NCI-H2081 treated with DMSO at 0.1 percent for 48 hours (cell line): ENCODE measurements at places on chromosomes 2 and 18.

- no peak for DNase-seq
These were observed 112.1 kb downstream of the NFATC1 start for GRCh38 chr18:79507546-79508480.

- DNase-seq: no peak
These were observed 141.9 kb downstream of the RHBDD1 start for GRCh38 chr2:226977775-226978190.

DNA sequence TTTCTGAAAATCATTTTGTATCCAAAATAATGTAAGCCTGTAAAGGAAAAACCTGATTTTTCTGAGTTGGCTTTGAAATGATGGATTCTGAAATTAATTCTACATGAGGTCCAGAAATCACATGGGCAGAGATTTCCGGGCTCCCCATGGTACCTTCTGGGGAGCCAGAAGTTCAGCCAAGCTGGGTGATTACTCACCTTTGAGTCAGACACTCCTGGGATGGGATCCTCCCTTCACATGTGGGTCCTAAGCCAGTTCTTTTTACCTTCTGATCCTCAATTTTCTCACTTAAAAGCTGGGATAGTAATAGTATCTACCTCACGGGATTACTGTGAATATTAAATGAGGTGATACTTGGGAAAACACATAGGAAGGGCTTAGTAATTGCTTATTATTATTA, 179.8 kb upstream of the EPAS1 start:
- DNase-seq: no peak

GRCh38 chr2:98459496-98460175, 15.0 kb downstream of the INPP4A start:
- DNase-seq: no peak

DNA sequence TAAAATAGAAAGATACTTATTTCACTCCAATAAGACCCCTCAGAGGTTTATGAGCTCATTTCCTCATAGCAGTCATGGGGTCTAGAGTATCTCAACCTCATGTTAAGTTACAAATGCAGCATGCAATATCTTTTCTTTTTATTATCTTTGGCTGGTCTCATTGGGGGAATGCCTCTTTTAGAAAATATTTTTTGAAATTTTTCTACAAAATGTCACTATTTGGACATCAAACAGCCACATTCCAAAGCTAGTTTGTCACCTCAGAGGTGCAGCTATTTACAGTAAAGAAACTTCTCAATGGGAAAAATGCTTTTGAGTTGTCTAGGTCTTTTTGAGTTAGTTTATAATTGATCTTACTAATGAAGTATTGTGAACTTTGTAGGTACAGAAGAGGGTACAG, 370.7 kb upstream of the LRATD1 start:
- DNase-seq: no peak

GRCh38 chr2:54394392-54394791, 61.7 kb upstream of the SPTBN1 start:
- no peak for DNase-seq

GRCh38 chr2:123659120-123659519, 366.0 kb upstream of the CNTNAP5 start:
- DNase-seq: no peak

- DNase-seq: no peak
These were observed 15.4 kb upstream of the TET3 start for GRCh38 chr2:73969356-73969755.

GRCh38 chr2:31067259-31067658, 71.0 kb downstream of the GALNT14 start:
- DNase-seq: no peak

GRCh38 chr2:175143678-175144077, 24.3 kb downstream of the ATF2 start:
- DNase-seq: no peak

GRCh38 chr2:222572751-222573174, 83.1 kb downstream of the FARSB start:
- no peak for DNase-seq

- no peak for DNase-seq
These were observed 943.8 kb downstream of the LRP1B start for GRCh38 chr2:141187075-141187439.

GRCh38 chr2:46915281-46915810, at the start of gene MCFD2:
Gene MCFD2 (minus strand): TSS chr2:46915806. CDS start chr2:46909171, 6,635 bp downstream.
- DNase-seq: no peak

- DNase-seq: no peak
These were observed 187.8 kb downstream of the GLI2 start for GRCh38 chr2:120923426-120923825.

- no peak for DNase-seq
These were observed 68.2 kb upstream of the EML6 start for GRCh38 chr2:54655046-54655809.

- no peak for DNase-seq
These were observed 72.7 kb upstream of the FAM136A start for GRCh38 chr2:70374616-70375015.

DNA sequence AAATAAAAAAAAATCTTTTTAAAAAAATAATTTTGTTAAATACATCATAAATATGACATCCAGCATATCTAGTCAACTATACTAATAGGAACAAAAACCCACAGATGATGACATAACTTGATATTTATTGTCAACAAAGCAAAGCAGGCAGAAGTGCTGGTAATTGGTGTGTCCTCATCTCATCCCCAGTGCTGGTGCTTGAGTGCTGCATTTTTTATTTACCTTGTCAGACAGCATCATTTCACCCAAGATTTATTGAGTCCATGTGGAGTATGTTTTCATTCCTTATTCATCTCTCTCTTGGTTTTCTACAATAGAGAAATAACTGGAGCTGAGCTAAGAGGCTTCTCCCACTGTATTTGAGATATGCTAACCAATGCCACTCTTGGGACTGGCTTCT, 191.6 kb upstream of the SLC14A2 start:
- DNase-seq: peak; percentile 18

- DNase-seq: no peak
These were observed 74.2 kb downstream of the SH3BP4 start for GRCh38 chr2:235025800-235026536.

- DNase-seq: no peak
These were observed 140.3 kb downstream of the KLHL29 start for GRCh38 chr2:23525137-23525765.

DNA sequence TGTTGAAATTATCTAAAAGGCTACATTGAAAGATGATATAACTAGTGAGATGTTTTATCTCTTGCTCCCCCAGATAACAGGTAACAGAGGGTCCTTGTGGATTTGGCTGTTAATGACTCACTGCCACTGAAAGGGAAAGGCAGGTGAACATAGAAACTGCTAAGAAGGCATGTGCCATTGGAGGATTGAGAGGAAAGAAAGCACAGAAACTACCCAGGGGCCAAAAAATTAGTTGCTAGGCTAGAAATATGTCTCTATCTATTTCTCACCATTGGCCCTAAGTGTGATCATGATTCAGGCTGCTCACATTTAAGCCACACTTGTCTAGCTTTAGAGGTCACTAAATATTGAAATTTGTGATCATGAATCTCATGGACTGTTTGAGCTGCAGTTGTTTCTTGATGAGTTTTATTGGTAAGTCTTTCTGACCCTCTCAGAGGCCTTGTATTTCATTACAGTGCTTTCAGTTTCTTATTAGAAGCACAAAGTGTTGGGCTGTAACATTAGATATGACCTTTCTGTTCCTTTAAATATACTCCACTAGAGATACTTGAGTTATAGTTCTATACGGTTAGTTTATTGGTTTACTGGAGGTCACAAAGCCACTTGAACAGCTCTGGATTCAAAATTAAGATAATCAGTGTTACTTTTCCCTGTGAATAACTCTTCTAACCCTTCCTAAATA, 26.2 kb downstream of the NAB1 start:
- no peak for DNase-seq

DNA sequence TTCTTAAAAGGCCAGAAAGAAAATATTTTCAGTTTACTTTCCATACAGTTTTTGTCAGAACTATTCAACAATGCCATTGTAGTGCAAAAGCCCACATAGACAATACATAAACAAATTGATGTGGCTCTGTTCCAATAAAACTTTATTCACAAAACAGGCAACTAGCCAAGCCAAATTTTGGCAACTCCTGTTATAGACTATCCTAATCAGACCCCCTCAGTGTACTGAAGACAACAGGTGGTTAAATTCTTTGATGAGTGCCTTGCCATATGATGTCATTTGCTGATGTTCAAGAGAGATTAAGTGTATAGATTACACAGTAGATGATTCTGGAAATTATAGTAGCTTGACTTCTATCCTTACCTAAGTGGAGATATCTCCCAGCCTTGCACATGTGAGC, 83.4 kb downstream of the FANCL start:
- DNase-seq: no peak

DNA sequence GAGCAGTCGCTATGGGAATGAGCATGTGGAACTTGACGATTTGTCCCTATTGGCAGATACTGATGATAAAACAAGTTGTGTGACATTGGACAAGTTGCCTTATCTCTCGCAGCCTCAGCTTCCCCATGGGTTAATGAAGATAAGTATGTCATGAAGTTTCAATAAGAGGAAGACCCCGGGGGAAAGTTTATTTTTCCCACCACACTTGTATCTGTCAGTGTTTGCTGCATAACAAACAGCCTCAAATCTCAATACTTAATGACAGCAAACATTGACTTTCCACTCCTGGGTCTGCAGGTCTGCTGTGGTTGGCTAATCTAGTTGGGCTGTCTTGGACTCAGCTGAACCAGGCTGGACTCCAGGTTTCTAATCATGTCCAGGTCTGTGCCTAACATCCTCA, 45.8 kb downstream of the INPP5D start:
- no peak for DNase-seq

- DNase-seq: no peak
These were observed 262.6 kb upstream of the DDX18 start for GRCh38 chr2:117551858-117552257.

GRCh38 chr18:63736876-63737275, 34.1 kb downstream of the SERPINB11 start:
- no peak for DNase-seq

- DNase-seq: no peak
These were observed 233.8 kb upstream of the NOL4 start for GRCh38 chr18:34458410-34458977.

GRCh38 chr18:49677081-49677480, 115.2 kb downstream of the LIPG start:
- no peak for DNase-seq

- no peak for DNase-seq
These were observed 28.5 kb upstream of the MLPH start for GRCh38 chr2:237458519-237458918.

DNA sequence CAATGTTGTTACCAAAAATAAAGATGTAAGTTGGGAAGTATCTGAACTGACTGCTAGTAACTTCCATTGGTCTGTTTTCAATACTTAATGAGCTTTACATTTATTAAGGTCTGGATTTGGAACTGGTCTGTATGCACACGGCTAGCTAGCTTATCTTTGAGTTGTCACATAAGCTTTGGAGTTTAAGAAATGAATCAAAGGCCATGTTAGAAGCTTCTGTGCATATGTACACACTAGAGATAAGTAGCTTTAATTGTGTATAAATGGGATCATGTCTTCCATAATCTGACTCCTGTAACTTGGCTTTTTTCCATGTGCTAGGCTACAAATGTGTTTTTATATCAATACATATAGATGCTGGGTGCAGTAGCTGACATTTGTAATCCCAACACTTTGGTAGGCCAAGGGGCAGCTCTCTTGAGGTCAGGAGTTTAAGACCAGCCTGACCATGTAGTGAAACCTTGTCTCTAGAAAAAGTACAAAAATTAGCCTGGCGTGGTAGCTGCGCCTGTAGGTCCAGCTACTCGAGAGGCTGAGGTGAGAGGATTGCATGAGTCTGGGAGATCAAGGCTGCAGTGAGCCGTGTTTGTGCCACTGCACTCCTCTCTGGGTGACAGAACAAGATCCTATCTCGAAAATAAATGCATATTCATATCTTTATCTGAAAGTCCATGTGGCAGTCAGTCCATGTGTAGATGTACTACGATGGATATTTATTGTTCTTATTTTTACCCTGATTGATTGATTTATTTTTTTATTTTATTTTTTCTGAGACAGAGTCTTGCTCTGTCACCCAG, 27.2 kb downstream of the ATIC start:
- DNase-seq: no peak

- DNase-seq: no peak
These were observed 3.0 kb upstream of the DLX1 start for GRCh38 chr2:172082105-172082943.

DNA sequence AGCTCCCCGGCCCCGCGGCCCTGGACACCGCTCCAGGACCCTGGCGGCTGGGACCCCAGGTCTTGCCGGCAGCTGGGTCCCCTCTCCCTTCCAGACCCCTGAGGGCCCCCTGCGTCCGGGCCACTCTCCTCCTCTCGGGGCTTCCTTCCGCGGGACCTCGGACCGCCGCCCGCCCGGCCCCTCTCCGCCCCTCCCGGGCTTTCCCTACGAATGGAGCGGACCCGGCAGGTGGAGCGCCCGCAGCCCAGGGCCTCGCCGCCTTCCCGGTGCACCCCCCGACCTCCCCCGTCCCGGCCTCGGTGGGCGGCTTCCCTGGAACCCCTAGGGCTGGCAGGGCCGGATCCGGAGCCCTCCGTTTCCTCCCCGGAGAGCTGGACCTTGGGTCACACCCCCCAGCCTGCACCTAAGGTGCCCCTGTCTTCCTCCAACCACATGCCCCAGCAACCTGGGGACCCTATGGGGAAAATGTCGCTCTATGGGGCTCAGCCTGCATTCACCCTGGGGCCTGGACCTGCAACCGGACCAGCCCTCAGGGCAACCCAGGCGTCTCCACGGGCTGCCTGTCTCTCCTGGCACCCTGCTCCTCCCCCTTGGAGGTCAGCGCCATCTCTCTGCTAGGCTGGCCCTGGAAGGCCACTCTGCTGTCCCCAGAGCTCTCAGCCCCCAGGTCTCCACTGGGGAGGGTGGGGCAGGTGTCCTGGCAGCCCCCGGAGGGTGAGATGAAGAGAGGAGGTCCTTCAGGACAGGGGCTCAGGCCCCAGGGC, 730 bp downstream of the B3GNT7 start:
- DNase-seq: no peak

DNA sequence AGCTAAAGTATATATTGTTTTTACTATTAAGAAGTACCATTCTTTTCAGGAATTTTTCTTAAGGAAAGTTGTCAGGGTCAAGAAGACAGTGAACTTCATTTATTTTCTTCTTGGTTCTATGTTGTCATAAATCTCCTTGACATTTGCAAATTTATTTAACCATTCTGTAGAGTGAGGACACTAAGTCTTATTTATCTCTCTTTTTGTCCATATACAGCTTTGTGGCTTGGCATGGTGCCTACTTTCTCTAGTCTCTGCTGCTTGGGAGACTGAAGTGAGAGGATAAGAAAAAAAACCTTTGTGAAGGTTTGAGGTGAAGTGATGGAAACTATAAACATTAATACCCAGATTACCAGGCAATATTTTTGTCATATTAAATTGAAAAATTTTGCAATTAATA, 1389.4 kb downstream of the SUCLG1 start:
- no peak for DNase-seq

GRCh38 chr2:168593713-168594112, 137.6 kb downstream of the CERS6 start:
- no peak for DNase-seq

GRCh38 chr2:181444654-181445053, 12.5 kb upstream of the ITGA4 start:
- DNase-seq: no peak
